ENCODE measurements at places on chromosomes 4 and X.

DNA sequence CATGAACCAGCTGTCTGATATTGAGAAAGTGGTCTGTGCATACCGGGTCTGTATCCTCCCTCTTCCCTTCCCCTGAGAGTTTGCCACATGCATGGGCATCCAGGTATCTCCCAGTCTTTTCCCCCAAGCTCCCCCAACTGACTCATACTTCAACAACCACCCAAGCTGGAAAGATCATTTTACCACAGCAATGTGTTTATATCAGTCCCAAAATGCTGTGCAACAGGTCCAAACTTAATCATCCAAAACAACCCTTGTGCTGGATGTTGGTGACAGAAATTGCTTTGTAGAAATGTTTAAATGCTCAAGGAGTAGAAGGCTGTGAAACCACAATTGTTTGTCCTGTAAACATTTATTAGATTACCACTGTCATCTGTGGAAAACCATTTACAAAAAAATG lies 286.8 kb upstream of the KLF3 start:
- DNase-seq = no peak

DNA sequence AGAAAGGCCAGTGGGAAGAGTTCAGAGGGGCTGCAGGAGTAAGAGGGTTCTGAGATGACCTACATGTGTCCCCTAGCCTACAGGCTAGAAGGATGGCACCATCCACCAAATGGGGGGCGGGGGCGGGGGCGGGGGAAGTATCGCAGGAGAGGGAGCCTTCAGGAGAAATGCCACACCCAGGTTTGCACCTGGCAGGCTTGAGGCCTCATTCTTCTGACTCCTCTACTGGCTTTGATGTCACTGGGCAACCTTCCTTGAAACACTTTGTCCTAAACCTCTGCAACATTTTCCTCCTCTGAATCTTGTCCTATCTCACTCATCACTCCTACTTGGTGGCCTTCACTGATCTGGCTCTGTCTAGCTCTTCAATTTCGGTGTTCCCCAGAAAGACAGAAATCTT lies 24.0 kb downstream of the CD99L2 start:
- no peak for DNase-seq

DNA sequence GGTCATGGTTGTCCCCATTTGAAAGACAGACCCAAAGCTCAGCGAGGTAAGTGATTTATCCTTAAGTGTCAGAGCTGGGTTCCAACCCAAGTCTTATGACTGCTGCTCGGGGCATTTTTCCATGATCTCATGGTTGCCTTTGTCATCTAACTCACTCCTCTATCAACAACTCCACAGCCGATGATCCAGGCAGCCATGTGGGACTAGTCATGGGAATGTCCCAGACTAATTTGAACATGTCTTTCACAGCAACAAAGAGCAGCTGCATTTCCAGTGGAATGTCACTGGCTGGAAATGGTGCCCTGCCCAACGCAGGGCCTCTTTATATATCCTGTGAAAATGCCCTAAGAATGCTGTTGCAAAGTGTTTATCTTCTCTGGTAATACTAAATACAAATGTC lies 284.8 kb upstream of the PPARGC1A start:
- DNase-seq = no peak

DNA sequence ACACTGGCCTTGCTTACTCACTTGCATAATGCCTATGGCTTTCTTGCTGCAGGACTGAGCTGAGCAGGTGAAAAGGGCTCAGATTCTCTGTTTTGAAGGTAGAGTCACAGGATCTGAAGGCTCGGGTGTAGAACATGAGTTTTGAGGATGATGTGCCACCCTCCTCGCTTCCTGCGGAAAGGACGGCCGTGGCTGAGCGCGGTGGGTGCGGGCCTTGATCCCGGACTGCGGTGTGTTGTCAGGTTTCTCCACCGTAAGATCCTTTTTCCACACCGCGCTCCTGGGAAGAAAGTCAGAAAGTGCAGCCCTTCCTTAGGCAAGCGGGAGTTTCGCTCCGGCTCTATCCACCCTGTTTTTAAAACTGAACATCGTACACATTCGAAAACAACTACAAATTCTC lies 36.2 kb downstream of the ZFP42 start:
- DNase-seq = no peak

GRCh38 chrX:118807151-118808017 lies 16.2 kb upstream of the ZCCHC12 start:
- peak; percentile 38 for DNase-seq

GRCh38 chr4:29309050-29309449 lies 1411.1 kb upstream of the PCDH7 start:
- DNase-seq = no peak
